CD4-positive, CD25-positive, alpha-beta regulatory T cell (primary cell): ENCODE measurements at places on chromosomes 5 and 9. TPM values are rescaled to one million over a fixed set of nuclear protein-coding genes. Genes with fewer than 3 reads are reported as not detected.

FREM1 gene
- 0.67 TPM for total RNA-seq

AQP3 gene
- 140 TPM for total RNA-seq

SLCO6A1 gene
- not detected for total RNA-seq

C5orf52 gene
- total RNA-seq: not detected

PCA3 gene
- not detected for total RNA-seq
